Activated T-cell treated with anti-CD3 and anti-CD28 coated beads, Interleukin-2, amount 50 U/mL, for 24 hours (primary cell): ENCODE measurements at places on chromosomes 11 and 22.

DNA sequence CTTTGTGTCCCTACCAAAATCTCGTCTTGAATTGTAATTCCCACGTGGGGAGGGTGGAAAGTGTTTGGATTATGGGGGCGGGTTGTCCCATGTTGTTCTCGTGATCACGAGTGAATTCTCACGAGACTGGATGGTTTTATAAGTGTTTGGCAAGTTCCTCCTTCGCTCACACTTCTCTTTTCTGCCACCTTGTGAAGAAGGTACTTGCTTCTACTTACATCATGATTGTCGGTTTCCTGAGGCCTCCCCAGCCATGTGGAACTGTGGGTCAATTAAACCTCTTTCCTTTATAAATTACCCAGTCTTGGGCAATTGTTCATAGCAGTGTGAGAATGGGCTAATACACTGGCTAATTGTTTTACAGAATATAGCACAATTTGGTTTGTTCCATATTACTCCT is 326.3 kb downstream of the GRM5 start:
- no peak for DNase-seq

GRCh38 chr22:27796829-27797519 is 4.6 kb downstream of the MN1 start:
- DNase-seq: no peak

DNA sequence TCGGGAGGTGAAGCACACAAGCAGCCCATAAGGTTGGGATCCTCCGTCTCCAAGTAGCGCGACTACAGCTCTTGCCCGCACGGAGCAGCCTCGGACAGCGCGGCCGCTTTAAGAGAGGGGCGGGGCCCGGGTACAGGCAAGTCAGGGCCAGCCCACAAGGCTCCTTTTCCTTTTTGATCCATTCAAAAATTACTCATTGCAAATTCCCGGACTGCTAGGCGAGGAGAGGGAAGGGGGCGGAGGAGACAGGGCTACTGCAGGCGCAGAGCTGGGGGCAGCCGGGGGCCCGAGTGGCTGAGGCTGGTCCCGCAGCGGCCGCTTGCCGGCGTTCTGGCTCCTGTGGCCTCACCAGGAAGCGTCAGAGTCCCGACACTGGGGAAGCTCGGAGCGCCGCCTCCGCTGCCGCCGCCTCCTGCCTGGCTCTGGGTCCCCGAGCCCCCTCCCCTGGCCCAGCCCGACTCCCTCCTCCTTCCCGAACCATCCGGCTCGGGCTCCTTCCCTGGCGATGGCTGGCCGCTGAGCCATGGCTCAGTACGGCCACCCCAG is at the start of gene UBASH3B:
Gene UBASH3B, plus strand, starts transcription at position 196 of the 546 bp plus-strand sequence. Its CDS starts 328 bp downstream, at position 524.
- peak; percentile 82 for DNase-seq

DNA sequence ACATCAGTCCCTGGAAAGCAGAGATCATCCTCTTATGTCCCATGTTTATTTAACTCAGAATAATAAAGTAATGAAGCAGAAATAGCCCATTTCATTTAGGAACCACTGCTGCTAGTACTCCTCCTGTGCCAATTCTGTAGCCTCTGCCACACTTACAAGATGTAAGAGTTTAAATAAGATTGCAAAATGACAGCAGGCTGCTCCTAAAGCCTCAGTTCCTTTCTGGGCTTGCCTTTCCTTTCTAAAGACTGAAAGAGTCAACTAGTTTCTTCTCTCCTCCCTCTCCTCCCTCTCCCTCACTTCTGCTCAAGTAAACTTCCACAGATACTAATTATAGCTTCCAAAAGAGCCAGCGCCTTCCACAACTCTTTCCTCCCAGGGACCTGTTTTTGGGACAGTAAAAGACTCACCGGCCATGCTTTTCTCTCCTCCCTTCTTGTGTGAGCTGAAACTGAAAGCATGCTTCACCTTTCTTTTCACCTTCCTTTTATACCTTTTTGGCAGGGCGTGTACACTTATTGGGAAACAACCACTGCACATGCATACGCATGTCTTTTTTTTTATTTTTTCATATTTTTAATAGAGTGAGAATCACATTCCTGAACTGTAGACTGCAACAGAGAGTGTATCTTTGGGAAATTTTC is 26.1 kb upstream of the CARD16 start:
- DNase-seq: no peak

DNA sequence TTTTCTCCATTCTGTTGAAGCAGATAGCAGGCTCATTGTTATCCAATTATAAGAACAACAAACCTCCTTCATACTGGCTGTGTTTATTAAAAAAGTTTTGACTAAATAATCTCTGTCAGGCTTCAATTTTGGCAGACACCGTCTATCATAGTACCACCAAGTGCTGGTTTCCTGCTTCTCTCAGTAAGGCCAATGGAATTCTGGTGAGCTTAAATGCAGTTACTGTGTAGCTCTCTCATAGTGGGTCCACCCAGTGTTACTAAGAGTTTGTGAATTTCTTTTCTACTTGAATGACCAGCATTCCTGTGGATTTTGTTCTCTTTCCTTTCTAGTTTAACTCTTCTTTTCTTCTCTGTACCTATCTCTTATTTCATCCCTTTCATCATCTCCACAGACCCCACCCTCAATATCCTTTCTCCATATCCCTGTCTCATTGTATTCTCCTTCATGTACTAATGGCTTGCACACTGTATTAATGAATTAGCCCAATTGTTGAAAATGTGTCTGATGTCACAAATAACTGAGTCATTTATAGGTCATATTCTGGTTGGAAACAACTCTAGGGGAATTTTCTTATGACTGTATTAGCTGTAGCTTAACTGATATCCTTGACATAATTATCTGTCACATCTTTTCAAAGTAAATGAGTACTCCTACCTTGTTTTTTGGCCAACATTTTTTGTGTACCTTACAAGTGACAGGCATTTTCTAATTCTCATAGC is 372.1 kb downstream of the FAT3 start:
- no peak for DNase-seq

- no peak for DNase-seq
Measured at GRCh38 chr11:129023968-129024676, 81.5 kb upstream of the TP53AIP1 start.

- DNase-seq: peak; percentile 93
Measured at GRCh38 chr11:64887757-64888405, 9.5 kb upstream of the EHD1 start.

GRCh38 chr11:72727521-72727920 is 24.7 kb downstream of the ARAP1 start:
- DNase-seq: no peak

DNA sequence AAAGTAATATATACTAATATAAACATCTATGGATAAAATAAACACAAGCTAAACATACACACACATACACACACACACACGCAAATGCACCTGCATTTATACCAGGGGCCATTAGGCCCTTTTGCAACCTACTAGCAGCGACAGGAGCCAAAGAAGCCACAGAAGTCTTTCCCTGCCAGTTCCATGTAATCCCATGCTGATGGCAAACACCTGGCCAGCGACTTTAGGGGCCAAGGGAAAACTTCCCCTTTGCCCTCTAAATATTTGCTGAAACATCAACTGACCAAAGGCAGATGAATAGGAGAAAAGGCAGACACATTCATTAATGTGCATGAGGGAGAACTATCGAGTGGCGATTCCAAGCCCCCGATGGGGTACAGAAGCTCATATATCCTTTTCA is 14.8 kb upstream of the P2RY2 start:
- no peak for DNase-seq

- peak; percentile 54 for DNase-seq
Measured at GRCh38 chr11:61080526-61080925, 21.8 kb upstream of the CD5 start.

GRCh38 chr11:110486156-110486555 is 56.4 kb downstream of the FDX1 start:
- DNase-seq: no peak

- no peak for DNase-seq
Measured at GRCh38 chr11:3095712-3096361, 38.6 kb upstream of the CARS1 start.

DNA sequence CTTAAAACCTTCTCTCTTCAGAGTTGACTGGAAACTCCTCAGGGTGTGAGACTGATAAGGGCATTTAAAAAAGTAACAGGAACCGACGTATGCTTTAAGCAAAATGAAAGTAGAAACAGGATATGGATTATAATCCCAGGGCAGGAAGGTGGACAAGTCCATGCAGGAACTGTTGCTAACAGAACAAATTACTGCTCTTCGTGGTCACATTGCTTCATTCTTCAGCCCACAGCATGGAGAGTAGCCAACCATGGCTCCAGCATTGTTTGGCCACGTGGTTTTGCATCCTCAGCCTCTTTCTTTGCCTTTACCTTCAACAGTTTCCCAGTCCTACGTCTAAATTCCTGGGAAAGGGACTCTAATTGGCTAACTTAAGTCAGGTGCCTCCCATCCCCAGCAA is 563.1 kb upstream of the ISX start:
- no peak for DNase-seq

GRCh38 chr22:45421349-45422055 is 8.0 kb downstream of the RIBC2 start:
- DNase-seq: no peak

GRCh38 chr11:2216400-2217064 is 44.9 kb upstream of the TH start:
- no peak for DNase-seq

- DNase-seq: no peak
Measured at GRCh38 chr11:120034176-120034875, 103.6 kb downstream of the TRIM29 start.

DNA sequence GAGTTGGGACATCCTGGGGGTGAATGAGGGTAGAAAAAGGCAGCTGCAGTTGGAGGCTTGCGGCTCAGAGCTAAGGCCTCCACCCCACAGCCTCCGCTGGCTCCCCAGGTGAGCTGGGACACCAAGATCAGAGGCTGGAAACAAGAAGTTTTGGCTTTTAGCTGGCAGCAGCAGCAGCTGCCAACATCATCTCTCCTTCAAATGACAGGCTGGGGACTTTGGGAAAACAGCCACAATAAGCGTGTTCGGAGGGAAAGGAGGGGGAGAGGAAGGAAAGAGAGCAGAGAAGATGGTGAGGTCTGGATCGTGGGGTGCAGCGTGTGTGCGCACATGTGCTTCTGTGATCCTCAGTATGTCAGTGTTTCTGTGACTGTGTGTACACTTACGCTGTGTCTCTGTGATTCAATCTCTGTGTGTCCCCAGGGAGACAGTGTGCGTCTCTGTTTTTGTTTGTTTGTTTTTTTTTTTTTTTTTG is 62.0 kb upstream of the RASD2 start:
- no peak for DNase-seq

- no peak for DNase-seq
Measured at GRCh38 chr11:70367071-70367470, 31.3 kb upstream of the CTTN start.

GRCh38 chr11:64241491-64242374 is 838 bp downstream of the FKBP2 start:
- DNase-seq: no peak
